ENCODE measurements at places on chromosomes 2 and 18.
A peak's percentile ranks its signal among the peaks of the same experiment; 100 is the strongest.

DNA sequence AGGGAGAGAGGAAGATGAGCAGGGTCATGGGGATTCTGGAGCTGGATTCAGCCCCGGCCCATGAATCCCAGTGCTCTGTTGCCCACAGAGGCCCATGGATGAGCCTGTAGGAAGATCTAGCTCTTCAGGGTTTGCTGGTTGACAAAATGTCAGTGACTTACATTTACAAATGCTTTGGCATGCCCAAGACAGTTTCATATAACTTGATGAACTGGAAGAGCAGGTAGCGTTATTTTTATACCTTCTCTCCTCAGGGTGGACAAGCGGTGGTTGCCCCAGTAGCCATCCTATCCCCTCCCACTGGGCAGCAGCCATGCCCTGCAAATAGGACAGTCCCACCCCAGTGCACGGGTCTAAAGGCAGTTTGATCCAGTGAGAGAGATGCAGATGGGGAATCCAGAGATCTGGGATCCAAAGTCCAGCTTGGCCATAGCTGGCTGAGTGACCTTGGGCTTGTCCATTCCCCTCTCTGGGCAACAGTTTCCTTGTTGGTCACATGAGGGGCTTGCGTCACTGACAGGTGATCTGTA is 21.5 kb upstream of the KCNK3 start:
- DNase-seq: no peak

DNA sequence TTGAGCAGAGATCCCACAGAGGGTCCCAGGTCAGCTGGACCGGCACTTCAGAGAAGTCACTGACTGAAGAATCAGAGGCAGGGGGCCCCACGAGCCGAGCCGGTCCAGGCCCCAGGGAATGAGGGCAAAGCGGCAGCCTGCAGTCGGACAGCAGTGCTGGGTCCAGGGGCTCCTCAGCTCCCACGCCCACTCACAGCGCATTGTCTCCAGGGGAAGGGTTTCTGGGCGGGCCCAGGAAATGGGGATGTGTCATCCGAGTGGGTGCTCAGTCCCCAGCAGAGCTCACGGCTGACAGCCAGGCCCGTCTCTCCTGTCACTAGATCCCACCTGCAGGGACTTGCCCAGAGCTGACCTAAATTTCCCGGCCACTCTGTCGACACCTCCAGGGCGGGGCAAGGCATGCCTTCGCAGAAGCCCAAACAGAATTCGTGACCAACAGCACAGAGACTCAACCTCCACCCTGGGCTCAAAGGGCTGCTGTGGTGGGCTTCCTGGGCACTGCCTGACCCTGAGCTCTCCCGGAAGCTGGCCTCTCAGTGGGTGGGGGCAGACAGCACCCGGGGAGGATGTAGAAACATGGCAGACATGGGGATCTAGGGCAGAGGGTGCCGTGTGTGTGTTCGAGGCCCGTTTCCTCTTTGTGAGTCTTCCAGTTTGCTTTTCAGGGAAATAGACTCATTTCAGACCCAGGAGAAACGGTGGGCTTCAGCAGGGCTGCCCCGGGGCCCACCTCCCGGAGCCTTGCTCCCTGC is 42.1 kb upstream of the TAF1B start:
- DNase-seq: peak; percentile 67

- no peak for DNase-seq
Observed at GRCh38 chr2:184338771-184339170, 259.6 kb upstream of the ZNF804A start.

DNA sequence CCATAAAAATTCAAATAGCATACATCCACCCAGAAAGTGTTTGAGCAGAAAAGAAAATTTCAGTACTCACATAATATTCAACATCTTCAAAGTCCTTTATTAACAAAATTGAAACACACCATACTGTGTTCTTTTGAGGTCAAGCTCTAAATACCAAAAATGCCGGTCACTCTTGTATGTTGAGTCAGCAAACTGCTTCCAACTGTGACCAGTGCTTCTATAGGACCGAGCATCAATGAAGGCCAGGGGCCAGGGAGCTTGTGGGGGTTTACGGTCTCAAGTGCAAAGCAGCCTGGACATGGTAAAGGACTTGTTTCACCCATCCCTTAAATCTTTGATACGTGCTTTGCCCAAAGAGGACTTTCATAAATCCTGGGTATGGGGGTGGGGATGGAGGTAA is 112.7 kb upstream of the REV1 start:
- no peak for DNase-seq

- DNase-seq: no peak
Observed at GRCh38 chr2:207265332-207265731, 99.6 kb upstream of the KLF7 start.

- no peak for DNase-seq
Observed at GRCh38 chr2:99765731-99766318, 276.0 kb upstream of the REV1 start.

GRCh38 chr2:98408155-98408554 is 36.5 kb upstream of the INPP4A start:
- no peak for DNase-seq

DNA sequence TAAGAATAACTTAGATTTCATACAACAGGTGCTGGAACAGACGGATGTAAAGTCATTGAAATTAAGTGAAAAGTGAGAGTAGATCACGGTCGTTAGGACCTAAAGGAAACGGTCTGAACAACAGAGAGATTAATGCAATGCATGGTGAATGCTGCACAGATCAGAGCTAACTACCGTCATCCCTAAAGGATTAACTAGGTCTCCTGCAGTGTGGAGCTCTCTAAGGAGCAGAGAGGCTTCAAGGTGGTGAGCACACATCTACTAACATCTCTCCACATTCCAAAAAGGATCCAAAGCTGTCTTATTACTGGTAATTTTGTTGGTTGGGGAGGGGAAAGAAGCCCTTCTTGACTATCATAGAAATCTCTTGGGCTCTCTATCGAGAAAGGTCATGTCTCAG is 75.3 kb downstream of the CABYR start:
- DNase-seq: no peak

GRCh38 chr2:86372641-86373502 is 35.4 kb upstream of the REEP1 start:
- no peak for DNase-seq

DNA sequence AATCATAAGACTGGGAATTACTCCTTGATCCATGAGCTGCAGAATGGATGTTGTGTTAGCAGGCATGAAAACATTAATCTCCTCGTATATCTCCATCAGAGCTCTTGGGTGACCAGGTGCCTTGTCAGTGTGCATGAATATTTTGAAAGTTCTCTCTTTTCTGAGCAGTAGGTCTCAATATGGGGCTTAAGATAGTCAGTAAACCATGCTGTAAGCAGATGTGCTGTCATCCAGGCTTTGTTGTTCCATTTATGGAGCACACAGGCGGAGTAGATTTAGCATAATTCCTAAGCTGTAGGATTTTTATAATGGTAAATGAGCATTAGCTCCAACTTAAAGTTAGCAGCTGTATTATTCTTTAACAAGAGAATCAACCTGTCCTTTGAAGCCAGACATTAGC is 160.3 kb downstream of the MYO1B start:
- no peak for DNase-seq

GRCh38 chr2:127910415-127910814 is 24.7 kb upstream of the AMMECR1L start:
- DNase-seq: no peak

DNA sequence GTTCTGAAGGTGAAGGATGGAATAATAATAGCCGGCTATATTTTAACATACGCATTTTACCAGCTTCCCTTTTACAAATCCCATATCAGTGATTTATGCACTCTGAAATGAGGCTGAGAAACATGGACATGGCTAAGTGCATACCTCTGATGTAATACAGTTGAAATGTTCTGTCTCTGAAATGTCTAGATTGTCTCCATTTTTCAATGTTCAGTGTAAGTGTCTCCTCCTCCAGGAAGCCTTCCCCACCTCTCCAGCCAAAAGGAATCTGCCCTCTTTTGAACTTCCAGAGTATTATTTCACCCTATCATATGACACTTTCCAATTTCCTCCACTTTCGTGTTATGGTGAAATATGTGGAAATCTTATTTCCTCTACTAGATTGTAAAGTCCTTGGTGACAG is 29.5 kb upstream of the ME2 start:
- DNase-seq: no peak

DNA sequence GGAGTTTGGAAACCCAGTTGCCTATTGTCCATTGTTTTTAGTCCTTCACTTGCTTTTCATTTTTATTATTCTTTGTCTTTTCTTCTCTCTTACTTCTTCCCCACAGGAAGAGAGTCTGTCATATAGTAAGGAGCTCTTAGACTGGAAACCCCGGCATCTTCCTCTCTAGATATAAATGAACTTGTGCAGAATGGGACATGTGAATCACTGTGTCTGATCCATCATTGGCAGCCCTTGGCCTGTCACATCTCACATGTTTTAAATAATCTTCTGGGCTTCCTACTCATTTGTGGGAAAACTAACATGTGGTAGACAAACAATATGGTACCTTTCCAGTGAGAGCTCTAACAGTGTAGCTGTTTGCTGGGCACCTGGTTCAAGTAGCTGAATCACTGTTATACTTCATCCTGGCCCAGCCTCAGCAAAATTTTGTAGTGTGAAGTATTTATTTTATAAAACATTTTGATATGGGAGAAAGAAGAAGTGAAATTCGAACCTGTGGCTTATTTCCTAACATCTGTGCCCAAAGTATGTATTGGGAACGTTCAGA is 112.8 kb downstream of the PHLPP1 start:
- no peak for DNase-seq

GRCh38 chr2:39275016-39275415 is 31.2 kb upstream of the CDKL4 start:
- no peak for DNase-seq

DNA sequence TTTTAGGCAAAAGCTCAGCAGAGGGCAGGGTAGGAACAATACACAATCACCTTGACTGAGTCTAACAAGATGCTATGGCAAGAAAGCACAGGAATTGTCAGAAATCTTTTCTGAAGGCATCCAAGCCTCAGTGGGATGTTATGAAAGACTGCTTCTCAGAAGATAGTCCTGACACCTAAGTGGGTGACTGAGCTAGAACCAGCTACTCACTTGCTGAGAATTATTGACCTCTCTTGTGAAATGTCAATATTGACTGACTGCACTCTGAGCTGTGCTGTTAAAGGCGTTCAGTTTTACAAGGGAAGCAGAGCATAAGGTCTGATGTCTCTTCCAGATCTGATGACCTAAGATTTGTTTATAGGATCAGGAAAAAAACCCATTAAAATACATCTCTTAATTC is 46.1 kb downstream of the TACR1 start:
- no peak for DNase-seq

GRCh38 chr2:21043744-21044532 is at the start of gene APOB:
Gene APOB (minus strand): TSS chr2:21044073. CDS start chr2:21043945, 128 bp downstream.
- DNase-seq: peak; percentile 3

- no peak for DNase-seq
Observed at GRCh38 chr2:127254386-127254981, 34.4 kb upstream of the CYP27C1 start.

DNA sequence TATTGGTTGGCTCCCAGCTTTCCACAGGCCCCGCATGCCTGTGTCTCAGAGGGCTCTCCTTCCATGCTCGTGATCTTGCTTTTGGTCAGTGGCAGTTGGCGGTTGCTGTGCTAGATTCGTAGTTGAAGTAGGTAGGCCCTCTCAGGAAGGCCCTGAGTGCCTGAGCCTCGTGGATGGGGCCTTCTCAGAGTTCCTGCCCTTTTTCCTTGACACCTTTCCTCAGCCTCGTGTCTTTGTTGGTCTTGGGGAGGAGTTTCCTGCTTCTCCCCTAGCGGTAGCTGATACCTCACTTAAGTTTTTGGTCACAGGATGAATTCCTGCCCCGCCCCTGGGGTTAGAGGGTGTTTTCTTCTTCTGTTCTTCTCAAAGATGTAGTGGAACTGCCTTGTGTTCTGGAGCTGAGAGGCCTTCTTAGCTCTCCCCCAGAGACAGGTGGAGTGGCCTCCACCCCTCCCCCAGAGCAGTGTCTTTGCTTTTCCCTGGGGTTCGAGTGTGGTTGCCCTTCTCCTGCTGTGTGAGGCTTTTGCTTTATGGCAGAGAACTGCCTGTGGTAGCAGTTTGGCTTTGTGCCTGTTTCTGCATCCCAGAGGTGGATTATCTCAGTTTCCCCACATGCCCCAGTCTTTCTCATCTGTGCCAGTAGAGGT is 94.8 kb downstream of the ZNF407 start:
- DNase-seq: no peak

DNA sequence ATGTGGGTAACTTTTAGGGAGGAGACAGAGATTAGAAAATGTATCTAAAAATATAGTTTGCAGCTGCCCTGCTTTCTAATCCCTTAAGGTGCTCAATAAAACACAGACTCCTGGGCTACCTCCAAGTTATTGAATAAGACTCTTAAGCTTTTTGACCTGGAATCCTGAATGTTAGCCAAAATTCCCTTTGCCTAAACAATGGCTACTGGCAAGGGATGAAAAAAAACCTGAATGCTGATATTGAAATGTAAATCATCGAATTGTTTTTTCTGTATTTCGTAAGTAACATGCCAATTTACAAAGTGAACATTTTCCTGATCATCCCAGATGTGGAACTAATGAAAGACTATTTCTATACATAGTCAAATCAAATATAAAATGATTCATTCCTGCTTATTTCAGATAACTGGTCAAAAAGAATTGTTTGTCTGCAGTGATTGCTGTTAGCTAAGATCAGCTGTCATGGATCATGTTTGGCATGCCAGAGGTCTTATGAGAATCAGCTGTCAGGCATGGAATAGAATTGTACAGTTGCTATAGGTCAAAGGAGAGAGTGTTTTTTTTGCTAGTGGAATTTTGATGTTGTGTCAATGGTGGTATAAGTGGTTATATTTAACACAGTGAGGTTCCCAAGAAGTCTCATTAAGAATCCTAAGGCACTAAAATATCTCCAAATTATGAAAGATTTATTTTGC is 363.6 kb upstream of the CWC22 start:
- no peak for DNase-seq

DNA sequence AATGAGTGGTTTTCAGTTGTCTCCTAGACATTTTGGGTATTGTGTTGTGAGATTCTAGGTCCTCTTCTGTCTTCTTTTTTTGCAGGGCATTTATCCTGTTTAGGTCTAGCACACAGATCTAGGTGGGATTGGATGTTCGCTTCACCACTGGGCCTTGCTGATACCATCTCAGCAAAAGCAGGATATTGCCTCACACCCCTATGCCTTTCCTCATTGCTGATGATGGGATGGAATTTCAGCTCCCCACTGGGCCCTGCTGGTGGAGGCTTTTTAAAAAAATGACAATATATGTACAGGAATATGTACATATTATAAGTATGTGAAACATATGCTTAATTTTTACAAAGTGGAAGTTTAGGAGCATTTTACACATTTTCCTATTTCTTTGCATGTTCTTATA is 5.4 kb upstream of the TOGARAM2 start:
- DNase-seq: no peak

DNA sequence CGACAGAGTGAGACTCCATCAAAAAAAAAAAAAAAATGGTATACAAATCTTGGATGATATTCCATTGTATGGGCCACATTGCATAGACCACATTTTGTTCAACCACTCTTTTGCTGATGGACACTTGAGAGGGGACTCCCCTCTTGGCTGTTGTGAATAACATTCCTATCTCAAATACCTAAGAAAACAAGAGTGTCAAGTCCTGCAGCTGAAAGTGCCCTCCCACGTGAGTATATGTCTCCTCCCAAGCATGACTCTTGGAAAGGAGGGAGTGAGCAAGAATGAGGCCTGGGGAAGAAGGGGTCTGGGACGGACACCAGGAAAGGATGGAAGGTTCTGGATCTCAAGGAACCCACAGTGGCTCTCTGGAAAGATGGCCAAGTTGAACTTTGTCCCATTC is 36.0 kb upstream of the NPAS2 start:
- DNase-seq: no peak

Data from stimulated activated CD4-positive, alpha-beta T cell treated with anti-CD3 and anti-CD28 coated beads, Interleukin-15, amount 100 ng/mL, for 24 hours (primary cell).